ENCODE measurements at places on chromosomes 1 and 21.

- DNase-seq = no peak
Observed at GRCh38 chr1:213446496-213446895, 395.5 kb downstream of the RPS6KC1 start.

- no peak for DNase-seq
Observed at GRCh38 chr1:3940081-3940753, 40.1 kb upstream of the C1orf174 start.

DNA sequence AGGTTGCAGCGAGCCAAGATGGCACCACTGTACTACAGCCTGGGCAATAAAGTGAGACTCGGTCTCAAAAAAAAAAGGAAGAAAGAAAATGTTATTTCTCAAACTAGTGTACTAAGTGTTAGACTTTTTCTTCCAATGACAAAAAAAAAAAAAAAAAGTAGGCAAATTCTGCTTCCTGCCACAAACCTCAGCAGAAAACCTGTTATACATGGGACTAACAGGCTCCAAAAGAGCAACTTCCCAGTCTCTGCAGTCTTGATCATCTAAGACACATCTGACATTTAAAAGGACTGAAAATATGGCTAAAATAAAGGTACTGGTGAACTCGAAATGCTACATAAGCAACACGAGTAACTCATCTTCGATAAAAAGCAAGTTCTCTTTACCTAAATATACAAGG lies 59.6 kb downstream of the HSF2BP start:
- DNase-seq = no peak

- peak; percentile 98 for DNase-seq
Observed at GRCh38 chr1:115595279-115596079, 46.3 kb upstream of the VANGL1 start.

DNA sequence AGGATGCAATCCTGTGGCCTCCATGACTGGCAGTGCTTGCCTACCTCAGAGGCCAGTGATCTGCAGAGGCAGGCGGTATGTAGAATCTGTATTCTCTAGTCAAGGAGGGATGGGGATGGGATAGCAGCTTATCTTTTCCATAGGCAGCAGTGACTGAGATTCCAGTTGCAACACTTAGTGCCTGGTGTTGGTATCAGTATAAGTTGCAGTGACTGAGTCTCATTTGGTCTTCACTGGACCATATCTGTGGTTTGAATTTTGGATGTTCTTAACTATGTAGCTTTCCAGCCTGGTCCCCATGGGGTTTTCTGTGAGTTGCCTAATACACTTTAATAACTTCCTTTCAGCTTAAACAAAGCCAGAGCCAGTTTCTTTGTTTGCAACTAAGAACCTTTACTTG lies 16.5 kb downstream of the DYRK1A start:
- no peak for DNase-seq

- DNase-seq = no peak
Observed at GRCh38 chr21:40371329-40371728, 475.6 kb downstream of the DSCAM start.

- DNase-seq = no peak
Observed at GRCh38 chr1:79741720-79742421, 735.3 kb upstream of the ADGRL4 start.

GRCh38 chr1:235820061-235820460 lies 46.6 kb downstream of the LYST start:
- DNase-seq = peak; percentile 6

- DNase-seq = no peak
Observed at GRCh38 chr1:208349694-208350330, 105.6 kb upstream of the PLXNA2 start.

GRCh38 chr1:185241127-185241526 lies 75.9 kb downstream of the IVNS1ABP start:
- DNase-seq = no peak

GRCh38 chr1:117572546-117572945 lies 33.3 kb upstream of the TENT5C start:
- DNase-seq = no peak

GRCh38 chr21:27802816-27803475 lies 836.1 kb upstream of the ADAMTS5 start:
- DNase-seq = peak; percentile 41

- no peak for DNase-seq
Observed at GRCh38 chr21:31848326-31848985, 24.4 kb upstream of the HUNK start.

GRCh38 chr1:82090104-82090503 lies 289.4 kb downstream of the ADGRL2 start:
- no peak for DNase-seq

- no peak for DNase-seq
Observed at GRCh38 chr1:163178628-163179027, 24.1 kb downstream of the RGS5 start.

GRCh38 chr1:178946416-178946815 lies 75.5 kb upstream of the ANGPTL1 start:
- DNase-seq = no peak

DNA sequence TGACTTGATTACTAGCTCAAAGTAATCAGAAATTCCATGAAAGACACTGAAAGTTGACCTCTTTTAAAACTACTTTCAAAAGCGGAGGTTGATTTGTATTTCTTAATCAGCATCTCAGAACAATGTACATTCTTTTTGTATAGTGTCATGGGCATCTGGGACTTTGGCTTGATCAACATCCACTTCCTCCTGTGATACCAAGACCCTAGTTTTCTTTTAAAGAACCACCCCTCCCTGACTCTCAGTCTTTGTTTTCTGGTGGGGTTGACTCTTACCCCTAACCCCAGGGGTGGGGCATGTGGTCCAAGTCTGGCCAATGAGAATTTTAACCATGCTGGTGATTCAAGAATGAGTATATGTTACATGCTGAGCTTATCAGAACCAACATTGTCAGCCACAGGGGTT lies 21.7 kb upstream of the IRF2BP2 start:
- DNase-seq = peak; percentile 93

DNA sequence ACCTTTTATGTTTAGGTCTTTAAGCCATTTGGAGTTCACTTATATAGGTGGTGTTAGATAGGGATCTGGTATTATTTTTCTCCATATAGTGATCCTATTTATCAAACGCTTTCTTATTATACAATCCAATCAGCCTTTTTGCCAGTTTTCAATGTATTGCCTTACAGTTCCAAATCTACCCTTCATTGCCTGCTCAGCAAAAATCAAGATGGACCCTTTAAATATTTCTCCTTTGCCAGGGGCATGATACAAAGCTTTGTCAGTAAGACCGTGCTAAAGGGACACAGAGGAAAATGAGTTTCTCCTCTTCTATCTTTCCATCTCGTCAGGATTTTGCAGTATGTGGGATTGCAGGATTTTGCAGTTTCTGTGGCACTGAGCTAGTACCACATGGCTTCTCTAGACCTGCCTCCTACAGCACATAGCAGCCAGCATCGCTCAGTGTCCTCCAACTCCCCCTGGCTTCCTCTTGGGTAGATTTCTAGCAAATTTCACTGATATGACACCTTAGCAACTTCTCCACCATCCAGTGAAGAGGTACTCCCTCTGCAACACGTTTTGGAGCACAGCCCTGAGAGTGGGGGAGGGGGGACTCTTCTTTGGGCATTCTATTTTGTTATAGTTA lies 22.5 kb upstream of the CAP1 start:
- DNase-seq = no peak
